CD14-positive monocyte (primary cell): ENCODE measurements at places on chromosomes 4 and X. TPM values are rescaled to one million over a fixed set of nuclear protein-coding genes. Genes with fewer than 3 reads are reported as not detected.

- DNase-seq: no peak
Measured at GRCh38 chrX:92247076-92247475, 467.9 kb downstream of the PCDH11X start.

GRCh38 chr4:182683661-182684060, 233.5 kb downstream of the DCTD start:
- no peak for DNase-seq

GRCh38 chr4:5510504-5510903, 197.9 kb downstream of the EVC2 start:
- no peak for DNase-seq

GRCh38 chr4:75939890-75940691, 722 bp downstream of the NAAA start:
- DNase-seq: peak; percentile 53

DNA sequence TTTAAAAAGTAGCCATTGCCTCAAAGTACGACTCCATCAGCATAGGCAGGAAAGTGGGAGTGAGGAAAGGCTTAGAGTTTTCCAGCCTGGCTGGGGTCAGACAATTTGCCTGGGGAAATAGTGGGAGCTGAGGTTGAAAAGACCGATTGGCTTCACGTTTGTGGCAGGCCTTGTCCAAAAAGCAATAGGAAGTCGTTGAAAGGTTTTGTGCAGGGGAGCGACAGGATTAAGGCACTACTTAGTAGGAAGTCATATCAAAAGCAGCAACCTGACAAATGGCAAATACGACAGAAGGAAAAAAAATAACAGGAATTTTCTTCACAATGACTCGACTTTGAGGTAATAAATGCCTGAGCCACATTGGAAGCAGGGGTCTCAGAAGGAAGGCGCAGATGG, 691 bp upstream of the EREG start:
- no peak for DNase-seq

GRCh38 chrX:4129626-4130025, 416.2 kb upstream of the PRKX start:
- no peak for DNase-seq

DNA sequence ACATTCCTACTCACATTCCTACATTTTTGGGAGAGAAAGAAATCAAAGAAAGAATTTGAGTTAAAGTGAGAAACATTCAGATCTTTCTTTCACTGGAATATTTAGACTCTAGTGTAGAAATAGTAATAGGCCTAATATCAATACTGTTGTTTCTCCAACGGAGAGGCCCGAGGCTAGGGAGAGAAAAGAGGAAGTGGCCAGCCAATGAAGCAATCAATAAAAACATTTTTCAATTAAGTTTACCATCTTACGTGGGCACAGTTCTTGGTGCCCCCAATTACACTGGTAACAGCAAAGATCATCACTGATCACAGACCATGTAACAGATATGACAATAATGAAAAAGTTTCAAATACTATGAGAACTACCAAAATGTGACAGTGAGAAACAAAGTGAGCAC, 281.4 kb downstream of the GPM6A start:
- no peak for DNase-seq

DNA sequence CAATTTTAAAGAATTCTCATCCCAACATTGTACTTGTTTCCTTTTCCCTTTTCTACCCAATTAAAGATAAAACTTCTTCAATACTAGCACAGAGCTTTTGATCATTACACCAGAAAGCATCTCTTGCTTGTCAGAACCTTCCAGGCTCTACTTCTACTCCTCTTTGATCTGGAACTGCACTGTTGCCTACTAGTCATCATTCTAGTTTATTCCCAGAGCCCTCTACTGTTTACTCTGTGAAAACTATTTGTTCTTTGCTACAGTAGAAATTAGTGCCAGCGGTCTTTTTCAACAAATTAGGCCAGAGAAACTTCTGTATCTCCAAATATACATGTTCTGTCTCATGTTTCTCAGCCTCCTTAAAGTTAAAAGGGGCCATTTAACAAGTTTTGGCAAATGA, 46.8 kb upstream of the TMPRSS11F start:
- no peak for DNase-seq

- DNase-seq: no peak
Measured at GRCh38 chr4:10734697-10735096, 50.1 kb upstream of the CLNK start.

DNA sequence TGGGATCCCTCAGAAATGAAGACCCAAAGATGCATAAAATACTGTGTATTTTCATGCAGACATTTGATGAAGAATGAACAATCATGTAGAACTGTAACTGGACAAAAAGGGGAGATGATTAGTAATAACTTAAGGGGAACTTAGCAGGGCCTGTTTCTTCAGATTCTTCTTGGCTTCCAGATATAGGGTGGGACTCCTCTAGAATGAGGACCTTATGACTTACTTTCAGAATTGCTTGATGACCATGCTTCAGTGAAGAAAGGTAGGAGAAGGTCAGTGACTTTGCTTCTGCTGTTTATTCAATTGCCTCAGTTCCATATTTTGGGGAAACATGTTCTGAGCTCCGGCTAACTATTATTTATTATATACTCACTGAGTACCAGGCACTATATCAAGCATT, 580.8 kb downstream of the CENPC start:
- no peak for DNase-seq

GRCh38 chr4:5845035-5845905, 47.6 kb downstream of the CRMP1 start:
- no peak for DNase-seq

DNA sequence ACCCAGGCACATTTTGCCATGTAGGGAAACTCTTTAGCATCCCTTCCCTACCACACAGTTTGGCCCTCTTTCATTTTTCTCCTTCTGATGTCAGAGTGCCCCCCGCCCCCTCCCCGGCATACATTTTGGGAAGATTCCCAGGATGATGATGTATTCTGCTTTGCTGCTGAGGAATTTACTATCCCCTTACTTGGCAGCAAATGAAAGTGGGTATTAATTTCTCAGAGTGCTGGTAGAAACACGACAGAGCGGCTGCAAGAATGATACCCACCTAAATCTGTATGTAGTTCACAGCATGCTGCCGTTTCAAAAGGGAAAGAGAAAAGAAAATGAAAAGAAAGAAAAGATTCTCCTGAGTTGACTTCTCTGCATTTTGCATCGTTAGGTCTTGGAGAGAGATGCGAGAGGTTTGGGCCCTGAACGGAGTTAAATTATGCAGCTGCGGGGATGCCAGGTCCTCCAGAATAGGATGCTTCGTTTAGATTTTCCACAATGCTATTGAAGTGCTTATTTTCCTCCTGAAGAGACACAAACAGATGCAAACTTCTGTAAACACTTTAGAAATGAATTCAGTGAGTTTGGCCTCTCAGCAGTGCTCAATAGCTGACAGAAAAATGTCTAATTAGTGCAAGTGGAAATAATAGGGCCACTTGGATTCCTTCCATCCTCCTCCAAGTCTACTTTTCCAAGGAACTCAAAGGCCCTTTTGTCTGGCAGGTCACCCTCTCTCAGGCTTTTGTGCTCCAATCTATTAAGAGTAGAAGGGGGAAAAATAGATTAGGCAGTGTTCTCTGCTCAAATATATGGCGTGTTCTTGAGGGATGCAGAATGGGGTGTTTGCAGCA, 106.2 kb downstream of the ALPK1 start:
- no peak for DNase-seq

GRCh38 chr4:94558392-94558904, 106.7 kb downstream of the PDLIM5 start:
- no peak for DNase-seq

- DNase-seq: no peak
Measured at GRCh38 chrX:73863852-73864251, 300.9 kb downstream of the CHIC1 start.

DNA sequence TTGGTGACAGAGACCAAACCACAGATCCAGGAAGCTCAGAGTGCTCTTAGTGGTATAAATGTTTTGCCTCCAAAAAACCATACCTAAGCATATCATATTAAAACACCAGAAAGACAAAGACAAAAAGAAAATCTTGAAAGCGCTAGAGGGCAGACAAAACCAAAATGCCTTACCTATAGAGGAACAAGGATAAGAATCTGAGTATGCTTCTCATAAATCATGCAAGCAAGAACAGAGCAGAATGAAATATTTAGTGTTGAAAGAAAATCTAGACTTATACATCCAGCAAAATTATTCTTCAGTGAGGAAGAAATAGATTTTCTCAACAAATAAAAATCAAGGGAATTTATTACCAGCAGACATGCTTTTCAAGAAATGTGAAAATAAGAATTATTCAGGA, 941.0 kb upstream of the INTU start:
- DNase-seq: no peak

GRCh38 chrX:102708900-102709299, 3.3 kb upstream of the GPRASP2 start:
- no peak for DNase-seq

- no peak for DNase-seq
Measured at GRCh38 chrX:130770615-130771014, 132.4 kb downstream of the ENOX2 start.

- DNase-seq: no peak
Measured at GRCh38 chr4:832536-832935, 6.6 kb upstream of the CPLX1 start.

DNA sequence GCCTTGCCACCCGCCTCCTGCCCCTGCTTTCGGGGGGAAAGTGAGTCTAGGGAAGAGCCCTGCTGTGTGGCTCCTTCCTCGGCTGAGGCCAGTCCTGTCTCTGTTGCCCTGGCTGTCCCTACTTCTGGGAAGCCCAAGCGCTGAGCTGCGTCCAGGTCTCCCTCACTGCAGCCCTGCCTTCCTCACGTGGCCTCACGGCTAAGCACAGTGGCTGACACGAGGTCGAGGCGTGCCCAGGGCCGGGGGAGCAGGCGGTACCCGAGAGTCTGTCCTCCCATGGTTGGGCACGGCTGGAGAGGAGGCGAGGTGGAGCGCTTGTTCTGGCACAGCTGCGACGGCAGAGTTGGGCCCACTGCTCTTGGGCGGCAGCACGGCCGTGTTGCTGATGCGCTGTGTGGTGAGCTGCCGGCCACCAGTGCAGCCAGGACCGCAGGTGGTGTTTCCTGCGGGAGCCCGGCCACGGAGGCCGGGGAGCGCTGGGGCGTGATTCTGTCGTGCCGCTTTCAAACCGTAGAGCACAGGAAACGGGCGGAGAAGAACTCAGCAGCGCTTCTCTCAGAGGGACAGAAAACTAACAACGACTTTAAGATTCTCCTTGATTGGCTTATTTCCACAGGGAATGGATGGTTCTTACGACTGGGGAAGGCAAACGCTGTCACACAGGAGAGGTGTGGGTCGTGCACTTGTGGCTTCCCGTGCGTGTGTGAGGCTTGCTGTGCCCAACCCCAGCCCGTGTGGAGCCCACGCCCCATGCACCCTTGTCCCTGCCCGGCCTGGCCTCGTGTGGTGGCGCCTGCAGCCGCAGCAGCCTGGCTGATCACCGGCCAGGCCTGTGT, 21.3 kb downstream of the MAEA start:
- no peak for DNase-seq

GRCh38 chrX:43897290-43897689, 15.0 kb upstream of the MAOB start:
- no peak for DNase-seq

GRCh38 chrX:69932323-69932722, 117.4 kb downstream of the AWAT2 start:
- no peak for DNase-seq

DNA sequence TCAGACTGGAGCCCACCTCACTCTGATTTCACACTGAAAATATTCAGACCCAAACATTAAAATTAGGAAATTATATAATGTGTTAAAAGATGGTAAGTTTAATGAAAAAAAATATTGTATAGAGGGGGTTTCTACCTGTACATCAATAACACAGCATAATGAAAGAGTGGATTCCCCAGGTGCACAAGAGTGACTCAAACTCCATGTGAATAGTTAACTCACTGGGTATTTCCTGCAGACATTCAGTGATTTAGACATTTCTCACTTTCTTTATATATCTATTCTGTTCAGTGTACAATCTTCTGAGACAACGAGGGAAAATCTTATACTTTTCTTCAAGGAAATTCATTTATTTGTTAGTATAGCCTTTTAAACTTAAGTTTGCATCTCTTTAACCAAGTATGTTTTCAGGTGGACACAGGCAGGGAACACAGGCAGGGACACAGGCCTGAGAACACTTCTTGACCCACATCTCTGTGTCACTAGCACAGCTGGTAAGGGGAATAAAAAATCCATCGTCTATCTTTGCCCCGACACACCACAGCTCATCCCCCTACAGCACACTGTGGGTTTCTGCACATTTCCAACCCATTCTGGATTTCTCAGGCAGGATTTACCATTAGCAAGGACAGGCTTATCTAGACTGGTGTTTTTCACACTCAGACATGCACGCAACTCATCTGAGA, 525.5 kb upstream of the BOD1L1 start:
- DNase-seq: no peak

- no peak for DNase-seq
Measured at GRCh38 chr4:106355193-106355592, 13.4 kb downstream of the GIMD1 start.

DNA sequence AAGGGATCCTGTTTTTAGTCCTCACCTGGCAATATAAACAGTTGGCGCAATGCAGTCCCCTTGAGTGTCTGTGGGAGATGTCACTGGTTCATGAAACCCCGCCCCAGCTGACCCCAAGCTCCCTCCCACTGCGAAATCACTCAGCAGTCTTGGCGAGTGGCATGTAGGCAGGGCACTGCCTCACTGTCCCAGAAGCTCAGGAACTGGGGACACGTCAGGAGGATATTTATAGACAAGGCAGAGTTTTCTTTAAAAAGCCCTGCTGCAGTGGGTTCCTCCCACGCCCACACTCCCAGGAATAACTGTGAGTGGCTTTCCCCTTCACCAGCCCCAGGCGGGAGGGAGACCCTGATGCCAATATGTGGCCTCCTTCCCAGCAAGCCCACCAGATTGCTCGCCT, 44.3 kb upstream of the PPP2R2C start:
- no peak for DNase-seq

- no peak for DNase-seq
Measured at GRCh38 chr4:91620952-91621351, 682.8 kb upstream of the GRID2 start.

DNA sequence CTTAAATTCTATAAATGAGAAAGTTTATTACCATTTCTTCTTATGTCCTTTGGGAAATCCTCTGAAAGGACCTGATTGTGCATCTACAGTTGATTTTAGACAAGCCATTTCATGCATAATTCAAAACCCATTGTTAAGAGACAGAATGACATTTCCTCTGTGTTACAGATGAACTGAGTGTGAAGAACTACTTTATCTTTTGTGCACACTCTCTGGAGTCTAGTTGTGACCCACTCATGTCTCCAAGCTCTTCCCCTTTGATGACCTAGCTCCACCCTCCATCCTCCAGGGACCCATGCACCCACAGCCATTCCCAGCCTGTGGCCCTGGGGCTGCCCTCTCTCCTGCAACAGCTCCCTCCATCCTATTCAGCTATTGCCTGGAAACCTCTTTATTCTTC, 57.5 kb upstream of the BMPR1B start:
- DNase-seq: no peak

POU3F4 gene
- not detected for polyA plus RNA-seq

ZAR1 gene
- not detected for polyA plus RNA-seq

PF4V1 gene
- 0.99 TPM for polyA plus RNA-seq

ZNF185 gene
- 39.1 TPM for polyA plus RNA-seq

SPANXA1 gene
- polyA plus RNA-seq: not detected in 2 replicates

SOX3 gene
- polyA plus RNA-seq: not detected

ARAP2 gene
- 4.0 and 17.7 TPM in 2 replicates for polyA plus RNA-seq

SNCA gene
- 24.3 TPM for polyA plus RNA-seq

SCRG1 gene
- polyA plus RNA-seq: 0.08 TPM

FTSJ1 gene
- 36.6 TPM for polyA plus RNA-seq

PRDM8 gene
- polyA plus RNA-seq: 0.22 TPM

FAM9B gene
- polyA plus RNA-seq: not detected

ITGB1BP2 gene
- polyA plus RNA-seq: not detected

NEIL3 gene
- 0.70 TPM for polyA plus RNA-seq

RASSF6 gene
- polyA plus RNA-seq: not detected

CXCL8 gene
- 328 TPM for polyA plus RNA-seq

DSPP gene
- polyA plus RNA-seq: not detected in 2 replicates
